GM06990 (cell line): ENCODE measurements at places on chromosomes 12 and 14.

GRCh38 chr14:80390906-80391305 lies 179.6 kb upstream of the DIO2 start:
- DNase-seq: no peak

DNA sequence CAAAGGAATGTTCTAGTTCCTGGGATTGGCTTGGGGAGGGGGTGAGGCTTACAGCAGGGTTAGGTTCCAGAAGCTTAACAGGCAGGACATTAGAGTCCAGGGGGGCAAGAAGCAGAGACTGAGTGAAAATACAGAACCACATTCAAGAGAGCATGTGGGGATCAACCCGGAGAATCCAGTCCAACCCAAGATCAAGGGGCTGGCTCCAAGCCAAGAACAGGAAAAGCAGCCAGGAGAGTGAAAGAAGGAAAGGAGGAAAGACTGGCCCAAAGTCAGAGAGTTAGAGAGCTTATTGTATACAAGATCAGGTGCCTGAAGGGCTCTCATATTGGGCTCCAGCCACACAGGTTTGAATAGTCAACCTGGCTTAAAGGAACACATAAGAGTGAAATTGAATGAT lies 190.3 kb upstream of the CDKN3 start:
- DNase-seq: no peak

DNA sequence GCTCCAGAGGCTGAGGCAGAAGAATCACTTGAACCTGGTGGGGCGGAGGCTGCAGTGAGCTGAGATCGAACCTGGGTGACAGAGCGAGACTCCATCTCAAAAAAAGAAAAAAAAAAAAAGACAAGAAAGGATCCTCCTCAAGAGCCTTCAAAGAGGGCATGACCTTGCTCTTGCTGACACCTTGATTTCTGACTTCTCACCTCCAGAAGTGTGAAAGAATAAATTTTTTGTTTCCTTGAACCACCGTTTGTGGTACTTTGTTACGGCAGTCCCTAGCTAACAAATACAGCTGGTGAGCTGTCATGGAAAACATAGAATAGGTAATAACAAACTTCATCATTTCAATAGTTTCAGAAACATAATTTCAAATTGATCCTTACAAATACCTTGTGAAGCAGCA lies 1.9 kb upstream of the ACTR10 start:
- DNase-seq: no peak

GRCh38 chr12:21144309-21144708 lies 13.3 kb downstream of the SLCO1B1 start:
- no peak for DNase-seq

- DNase-seq: no peak
These were observed 14.6 kb downstream of the COL2A1 start for GRCh38 chr12:47989666-47990065.

DNA sequence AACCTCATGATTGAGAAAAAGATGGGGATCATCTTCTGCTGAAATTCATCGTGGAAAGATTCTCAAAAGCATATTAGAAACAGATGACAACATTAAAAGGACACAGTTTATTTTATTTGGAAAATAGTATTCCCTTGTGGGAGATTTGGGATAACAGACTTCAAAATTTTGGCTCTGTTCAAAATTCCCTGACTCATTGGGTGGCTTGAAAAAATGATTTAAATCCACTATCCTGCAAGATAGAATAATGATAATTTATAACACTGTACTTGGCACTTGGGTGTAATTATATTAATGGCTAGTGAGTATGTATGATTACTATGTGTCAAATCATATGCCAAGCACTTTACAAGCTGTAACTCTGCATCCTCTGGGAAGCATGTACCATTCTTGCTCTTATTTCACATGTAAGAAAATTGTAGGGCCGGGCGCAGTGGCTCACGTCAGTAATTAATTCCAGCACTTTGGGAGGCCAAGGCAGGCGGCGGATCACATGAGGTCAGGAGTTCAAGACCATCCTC lies 128.8 kb downstream of the LMNTD1 start:
- no peak for DNase-seq

- no peak for DNase-seq
These were observed 21.9 kb upstream of the PTPRB start for GRCh38 chr12:70659077-70659606.

GRCh38 chr12:100610666-100611430 lies 37.4 kb downstream of the GAS2L3 start:
- no peak for DNase-seq

DNA sequence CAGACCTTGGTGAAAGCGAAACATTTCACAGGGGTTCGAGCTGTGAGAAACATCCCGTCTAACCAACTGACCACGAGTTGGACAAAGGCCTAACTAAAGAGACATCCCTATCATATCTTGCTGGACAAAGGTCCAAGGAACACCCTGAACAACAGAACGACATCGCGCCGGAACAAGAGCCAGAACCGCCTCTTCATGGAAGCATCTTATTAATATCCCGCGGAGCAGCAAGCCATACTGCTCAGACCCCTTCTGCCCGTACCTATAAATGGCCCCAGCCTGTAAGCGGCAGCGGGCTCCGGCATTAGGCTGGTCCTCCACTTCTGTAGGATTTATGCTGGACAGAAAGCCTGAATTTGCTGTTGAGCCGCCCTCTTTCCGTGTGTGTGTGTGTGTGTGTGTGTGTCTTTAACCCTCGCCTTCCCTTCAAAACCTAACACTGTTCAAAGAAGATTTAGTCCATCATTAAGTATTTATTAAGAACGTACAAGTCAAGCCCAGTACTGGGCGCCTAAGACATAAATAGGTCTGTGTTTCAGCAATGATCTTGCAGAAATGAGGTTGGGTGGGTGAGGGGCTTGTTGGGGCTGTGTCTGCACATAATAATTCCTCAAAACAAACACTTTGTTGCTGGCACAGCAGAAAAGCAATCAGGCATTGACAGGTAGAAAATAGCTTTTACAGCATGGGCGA lies 1.9 kb downstream of the SLC6A15 start:
- DNase-seq: no peak

DNA sequence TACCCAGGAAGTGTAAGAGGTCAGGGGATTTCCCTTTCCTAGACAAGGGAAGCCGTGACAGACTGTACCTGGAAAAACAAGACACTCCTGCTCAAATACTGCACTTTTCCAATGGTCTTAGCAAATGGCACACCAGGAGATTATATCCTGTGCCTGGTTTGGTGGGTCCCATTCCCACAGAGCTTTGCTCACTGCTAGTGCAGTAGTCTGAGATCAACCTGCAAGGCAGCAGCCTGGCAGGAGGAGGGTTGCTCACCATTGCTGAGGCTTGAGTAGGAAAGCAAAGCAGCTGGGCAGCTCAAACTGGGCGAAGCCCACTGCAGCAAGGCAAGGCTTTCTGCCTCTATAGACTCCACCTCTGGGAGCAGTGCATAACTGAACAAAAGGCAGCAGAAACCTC lies 1.0 kb upstream of the RDH16 start:
- no peak for DNase-seq

DNA sequence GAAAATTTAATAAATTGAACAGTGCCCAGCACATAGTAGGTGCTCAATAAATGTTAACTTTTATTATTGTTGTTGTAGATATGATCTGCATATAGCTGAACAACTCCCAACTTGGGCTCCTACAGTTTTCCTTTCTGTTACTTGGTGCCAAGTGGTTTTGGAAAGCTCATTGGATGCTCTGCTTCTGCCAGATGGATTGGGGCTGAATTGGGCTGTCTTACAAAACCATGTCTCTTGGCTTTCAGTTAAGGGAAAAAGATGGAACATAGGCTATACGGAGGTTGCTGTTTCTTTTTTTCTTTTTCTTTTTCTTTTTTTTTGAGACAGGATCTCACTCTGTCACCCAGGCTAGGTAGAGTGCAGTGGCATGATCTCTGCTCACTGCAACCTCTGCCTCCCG lies 140.7 kb upstream of the PWP1 start:
- DNase-seq: no peak

- DNase-seq: no peak
These were observed 36.5 kb upstream of the TMPRSS12 start for GRCh38 chr12:50806176-50806575.

DNA sequence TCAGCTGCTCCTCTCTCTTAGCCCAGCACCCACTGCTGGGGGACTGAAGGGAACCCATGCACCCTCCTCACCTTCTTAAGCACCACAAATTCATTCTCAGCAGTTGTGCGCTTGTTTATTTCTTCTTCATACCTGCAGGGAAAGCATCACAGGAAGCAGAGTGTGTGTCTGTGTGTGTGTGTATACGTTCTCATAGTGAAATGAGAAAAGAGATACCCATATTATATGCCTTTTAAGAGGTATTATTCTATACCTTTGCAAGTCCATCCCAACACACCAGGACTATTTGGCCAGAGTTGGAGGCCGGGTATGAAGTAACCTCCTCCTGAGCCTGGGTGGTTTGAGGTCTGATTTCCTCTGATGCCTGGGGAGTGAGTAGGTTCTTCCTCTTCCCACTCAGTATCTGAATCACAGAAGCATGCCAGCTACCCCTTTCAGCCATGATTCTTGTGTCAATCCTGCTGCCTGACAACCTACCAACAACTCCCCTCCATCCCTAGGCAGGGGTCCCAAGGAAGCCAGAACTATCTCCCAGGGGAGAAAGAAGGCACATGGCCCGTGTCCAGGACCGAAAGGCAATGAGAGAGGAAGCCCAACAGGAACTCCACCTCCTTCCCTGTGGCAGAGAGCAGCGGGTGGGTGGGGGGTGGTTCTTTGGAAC lies 3.0 kb downstream of the KRT73 start:
- DNase-seq: no peak
